ENCODE measurements at places on chromosomes 13 and 19.

DNA sequence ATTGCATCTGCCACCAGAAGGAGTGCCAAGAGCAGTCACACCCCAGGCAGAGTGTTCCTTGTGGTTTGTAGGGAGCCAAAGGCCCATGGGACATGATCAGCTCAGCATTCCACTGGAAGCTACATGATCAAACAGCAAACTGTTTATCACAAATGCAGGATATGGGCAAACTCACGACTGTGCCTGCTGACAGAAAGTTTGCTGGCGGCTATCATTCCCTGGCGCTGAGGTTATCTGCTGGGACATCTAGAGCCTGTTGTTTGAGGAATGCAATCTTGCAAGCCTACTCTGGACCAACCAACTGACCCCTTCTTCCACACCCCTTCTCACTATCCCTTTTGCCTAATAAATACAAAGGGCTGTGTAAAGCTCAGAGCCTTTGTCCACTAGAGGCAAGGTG lies 7.7 kb upstream of the ZNF613 start:
- no peak for DNase-seq

- DNase-seq, result no peak
These were observed 868.9 kb upstream of the SLC10A2 start for GRCh38 chr13:103935117-103935516.

GRCh38 chr19:39409208-39410016 lies 2.8 kb downstream of the ZFP36 start:
- peak; percentile 90 for DNase-seq

- DNase-seq, result no peak
These were observed 104.9 kb upstream of the ABCC4 start for GRCh38 chr13:95406176-95406575.

DNA sequence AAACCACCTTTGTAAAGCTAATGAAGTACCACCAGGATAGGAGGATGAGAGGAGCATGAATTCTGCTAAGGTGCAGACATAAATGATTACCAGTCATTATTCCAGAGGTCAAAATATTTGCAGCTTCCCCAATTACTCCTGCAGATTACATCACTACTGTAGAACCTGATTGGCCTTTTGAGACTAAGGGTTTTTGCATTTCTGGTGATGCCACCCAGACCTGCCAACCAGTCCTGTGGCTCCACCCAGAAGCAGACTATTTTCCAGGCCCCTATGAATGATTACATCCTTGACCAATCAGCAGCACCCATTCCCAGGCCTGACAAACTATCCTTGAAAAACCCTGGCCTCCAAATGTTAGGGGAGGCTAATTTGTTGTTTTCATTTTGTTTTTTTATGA lies 11.2 kb upstream of the KCNC3 start:
- no peak for DNase-seq

GRCh38 chr13:41456768-41457588 lies at the start of gene RGCC:
TSS of gene RGCC (plus strand) at chr13:41457550. CDS start at chr13:41457708, 158 bp downstream.
- DNase-seq, result peak; percentile 87

GRCh38 chr19:55624109-55625003 lies at the start of gene ZNF784:
TSS of gene ZNF784 (minus strand) at chr19:55624566. CDS start at chr19:55624561, 5 bp downstream.
- peak; percentile 97 for DNase-seq

- no peak for DNase-seq
These were observed 23.5 kb downstream of the COL4A2 start for GRCh38 chr13:110330491-110331011.

DNA sequence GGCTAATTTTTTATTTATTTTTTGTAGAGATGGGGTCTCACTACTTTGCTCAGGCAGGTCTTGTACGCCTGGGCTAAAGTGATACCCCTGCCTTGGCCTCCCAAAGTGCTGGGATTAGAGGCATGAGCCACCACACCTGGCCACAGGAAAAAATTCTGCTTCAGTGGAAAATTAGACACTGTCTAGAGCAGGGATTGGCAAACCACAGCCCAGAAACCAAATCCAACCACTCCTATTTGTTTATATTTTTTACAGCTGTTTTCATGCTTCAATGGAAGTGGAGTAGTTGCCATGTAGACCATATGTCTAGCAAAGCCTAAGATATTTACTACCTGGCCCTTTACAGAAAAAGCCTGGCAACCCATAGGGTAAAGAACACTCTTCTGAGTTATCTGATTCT lies 123.7 kb upstream of the MRI1 start:
- DNase-seq, result no peak

DNA sequence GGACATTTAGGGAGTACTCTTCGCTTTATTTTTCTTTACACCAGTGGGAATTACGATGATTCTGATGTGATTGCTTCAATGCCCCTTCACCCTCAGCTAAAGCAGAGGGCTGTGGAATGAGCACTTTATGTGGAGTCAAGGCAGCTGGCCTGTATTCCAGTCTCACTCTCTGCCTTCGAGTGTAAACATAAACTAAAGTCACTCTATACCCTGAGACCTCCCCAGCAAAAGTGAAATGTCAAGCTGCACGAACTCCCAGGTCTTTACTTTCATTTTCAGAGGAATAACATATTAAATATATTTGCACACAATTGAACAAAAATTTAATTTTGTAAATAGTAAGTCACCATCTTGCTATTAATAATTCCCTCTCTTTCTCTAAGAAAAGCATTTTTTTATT lies 557.1 kb downstream of the DACH1 start:
- no peak for DNase-seq

- peak; percentile 60 for DNase-seq
These were observed 135.7 kb downstream of the DNAJC15 start for GRCh38 chr13:43159026-43159461.

GRCh38 chr13:99366075-99366987 lies 59.1 kb upstream of the GPR183 start:
- no peak for DNase-seq

DNA sequence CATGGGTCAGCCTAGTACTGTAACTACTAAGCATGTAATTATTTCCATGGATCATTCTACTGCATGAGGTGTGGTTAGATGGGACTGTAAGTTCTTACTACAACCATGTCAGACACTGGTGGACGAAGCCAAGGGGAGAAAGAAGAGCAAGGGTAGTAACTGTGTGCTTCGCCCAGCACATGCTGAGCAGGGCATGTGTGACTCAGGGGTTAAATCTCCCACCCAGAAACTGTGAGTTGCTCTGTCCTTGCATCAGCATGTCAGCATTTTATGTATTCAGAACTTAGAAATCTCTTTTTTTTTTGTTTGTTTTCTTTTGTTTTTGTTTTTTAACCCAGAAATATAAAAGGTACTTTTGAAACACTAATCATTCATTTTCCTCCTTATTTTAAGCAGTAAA lies 436.6 kb upstream of the KLF12 start:
- no peak for DNase-seq

- no peak for DNase-seq
These were observed 14.5 kb upstream of the ZNF414 start for GRCh38 chr19:8528500-8528899.

DNA sequence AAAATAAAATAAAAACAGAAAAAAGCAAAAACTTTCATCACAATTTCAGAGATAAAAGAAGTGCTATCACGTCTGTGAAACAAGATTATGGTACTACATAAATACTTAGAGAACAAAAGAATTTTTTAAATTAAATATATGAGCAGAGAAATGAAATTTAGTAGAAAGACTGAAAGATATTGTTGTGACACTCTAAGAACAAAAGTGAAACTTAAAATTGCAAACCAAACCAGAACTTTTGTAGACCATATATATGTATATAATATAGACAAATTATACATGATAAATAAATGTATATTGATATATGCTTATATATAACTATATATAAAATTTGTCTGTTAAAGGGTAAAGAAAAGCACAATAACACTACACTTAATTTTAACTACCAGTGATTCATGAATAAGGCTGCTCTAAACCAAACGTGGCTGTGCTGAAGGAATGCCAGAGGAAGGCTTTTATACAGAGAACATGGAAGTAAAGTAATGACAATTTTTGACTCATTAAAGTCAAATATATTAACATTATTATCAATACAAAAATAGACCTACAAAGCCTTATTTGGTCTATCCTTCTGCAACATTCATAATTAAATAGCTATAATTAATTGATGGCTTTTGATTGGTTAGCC lies 1516.7 kb upstream of the PCDH20 start:
- no peak for DNase-seq

DNA sequence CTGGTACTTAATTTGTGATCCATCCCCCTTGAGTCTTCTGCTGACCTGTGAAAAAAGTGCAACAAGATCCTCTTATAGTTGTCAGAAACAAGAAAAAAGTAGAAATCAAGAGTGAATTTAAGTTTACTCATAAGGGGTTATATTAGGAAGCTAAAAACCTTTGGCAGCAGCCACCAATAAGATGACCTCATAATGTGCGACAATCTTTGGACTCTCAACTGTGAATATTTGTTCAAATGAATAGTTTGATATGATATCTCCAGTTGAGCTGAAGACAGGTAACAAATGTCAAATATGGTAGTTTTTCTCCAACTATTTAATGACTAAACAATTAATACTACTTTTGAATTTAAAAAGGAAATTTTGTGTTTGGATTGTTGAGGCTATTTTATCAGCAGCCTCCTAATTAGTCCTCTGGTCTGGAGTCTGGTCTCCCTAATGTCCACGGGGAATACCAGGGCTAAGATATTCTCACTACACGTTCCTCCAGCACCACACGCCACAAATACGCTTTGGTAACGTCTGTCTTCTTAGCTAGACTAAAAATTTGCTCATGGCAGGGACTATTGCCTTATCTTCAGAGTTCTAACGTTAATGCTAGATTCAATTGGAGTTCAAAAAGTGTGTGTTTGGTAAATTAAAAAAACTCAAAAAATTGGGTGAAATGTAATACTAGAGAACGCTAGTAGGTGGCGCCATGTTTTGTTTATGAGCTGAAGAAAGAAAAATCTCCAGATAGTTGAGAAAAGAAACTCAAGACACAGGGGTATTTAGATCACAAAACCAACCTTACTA lies 51.0 kb upstream of the PDX1 start:
- DNase-seq, result no peak

- no peak for DNase-seq
These were observed 11.5 kb upstream of the WBP4 start for GRCh38 chr13:41049480-41050440.

DNA sequence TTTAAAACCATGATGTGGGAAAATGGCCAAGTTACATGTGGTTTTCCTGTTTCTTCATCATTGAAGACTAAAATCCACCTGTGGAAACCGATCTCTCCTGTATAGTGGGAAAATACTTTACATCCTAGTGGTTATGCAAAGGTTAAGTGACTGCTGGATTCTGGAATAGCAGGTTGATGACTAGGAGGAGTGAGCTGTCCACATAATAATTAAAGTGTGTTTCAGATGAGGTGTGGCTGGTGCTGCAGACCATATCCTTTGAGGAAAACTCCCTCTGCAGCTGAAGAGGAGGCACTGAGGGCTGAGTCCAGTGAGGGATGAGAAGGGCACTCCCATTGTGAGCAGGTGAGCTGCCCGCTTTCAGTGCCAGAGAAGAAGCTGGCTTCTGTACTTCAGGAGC lies 43.2 kb downstream of the DCLK1 start:
- no peak for DNase-seq

DNA sequence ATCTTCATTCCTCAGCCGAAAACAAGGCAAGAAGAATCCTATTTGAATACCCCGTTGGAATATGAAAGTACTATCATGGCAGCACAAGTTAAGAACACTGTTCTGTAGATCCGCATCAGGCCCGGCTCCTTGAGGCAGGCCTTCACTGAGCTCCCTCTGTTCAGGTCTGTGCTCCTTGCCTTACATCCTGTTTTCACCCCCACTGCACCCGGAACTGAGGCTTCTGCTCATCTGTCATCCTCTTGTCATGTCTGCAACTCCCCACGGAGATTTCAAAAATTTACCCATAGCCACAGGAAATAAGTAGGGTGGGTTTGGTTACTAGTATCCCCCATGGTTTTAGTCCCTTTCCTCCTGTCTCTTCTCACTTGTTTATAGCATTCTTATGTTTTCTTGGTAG lies 861.9 kb downstream of the GPC5 start:
- no peak for DNase-seq

DNA sequence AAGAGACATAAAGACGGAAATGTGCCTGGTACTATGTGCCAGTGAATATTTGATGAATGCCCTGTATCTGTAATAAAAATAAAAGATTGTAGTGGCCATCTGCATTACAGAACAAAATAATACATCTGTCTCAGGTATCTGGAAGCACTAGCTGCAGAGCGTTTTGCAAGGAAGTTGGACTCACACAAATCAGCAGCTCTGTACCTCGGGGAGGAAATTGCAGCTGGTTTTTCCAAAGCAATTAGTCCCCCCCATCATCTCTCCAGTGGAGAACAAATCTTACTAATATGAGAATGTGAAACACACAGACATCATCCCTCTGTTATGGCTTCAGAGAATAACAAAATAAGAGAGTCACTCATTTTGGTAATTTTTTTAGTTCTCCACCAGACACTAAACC lies 245.3 kb downstream of the ITGBL1 start:
- DNase-seq, result no peak

- DNase-seq, result no peak
These were observed 817.5 kb upstream of the SLC10A2 start for GRCh38 chr13:103883698-103884097.

- DNase-seq, result no peak
These were observed 114.1 kb downstream of the TNFSF13B start for GRCh38 chr13:108383667-108384066.

DNA sequence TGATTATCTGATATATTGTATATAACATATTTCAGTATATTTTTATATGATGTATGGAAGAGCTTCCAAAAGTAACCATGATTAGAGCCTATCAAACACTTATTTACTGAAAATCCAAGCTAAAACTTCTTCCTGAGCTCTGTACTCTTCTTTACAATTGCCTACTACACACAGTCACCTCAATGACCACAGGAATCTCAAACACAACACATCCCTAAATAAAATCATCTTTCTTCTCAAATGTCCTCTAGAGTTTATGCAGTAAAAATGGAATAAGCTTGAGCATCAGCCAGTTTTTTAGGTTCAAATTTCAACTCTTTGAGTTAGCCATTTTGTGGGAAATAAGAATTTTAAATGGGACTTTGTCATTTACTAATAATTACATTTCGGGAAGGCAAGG lies 102.6 kb upstream of the FNDC3A start:
- no peak for DNase-seq

DNA sequence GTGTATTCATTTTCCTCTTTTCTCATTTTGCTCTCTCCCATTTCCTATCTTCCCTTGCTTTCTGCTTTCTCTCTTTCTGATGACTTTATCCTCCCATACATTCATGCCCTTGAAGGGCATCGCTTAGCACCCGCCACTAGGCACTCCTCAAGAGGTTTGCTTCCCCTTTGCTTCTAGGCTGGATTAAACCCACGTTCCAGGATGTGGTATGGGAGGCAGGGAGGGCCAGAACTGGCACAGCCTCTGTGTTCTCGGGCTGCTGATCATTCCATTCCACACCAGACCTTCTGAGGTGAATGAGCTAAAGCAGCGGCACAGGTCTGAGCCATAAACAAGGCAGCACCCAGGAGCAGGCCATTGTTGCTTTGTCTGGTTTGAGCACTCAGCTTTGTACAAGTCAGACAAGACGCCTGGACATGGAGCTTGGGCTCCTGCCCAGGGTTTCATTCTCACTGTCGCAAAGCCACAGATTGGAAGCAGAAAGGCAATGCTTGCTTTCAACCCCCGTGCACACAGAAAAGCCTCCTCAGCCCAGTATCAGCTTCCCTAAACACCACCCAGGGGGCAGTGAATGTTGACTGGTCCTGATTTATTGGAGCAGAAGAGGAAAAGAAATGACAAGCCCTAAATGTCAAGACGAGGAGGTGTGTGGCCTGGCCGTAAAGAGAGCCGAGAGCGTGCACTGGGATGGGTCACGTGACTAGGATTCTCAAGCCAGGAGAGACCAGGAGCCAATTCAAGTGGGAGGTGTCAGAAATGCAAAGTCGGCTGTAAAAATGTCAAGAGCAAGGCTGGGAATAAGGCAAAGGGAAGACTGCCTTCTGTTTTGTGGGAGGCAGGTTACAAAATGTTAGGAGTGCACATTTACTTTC lies 218.0 kb upstream of the SERP2 start:
- DNase-seq, result peak; percentile 84

Measured in right forelimb (tissue), 1 donor.